ENCODE measurements at places on chromosomes 7 and 10. TPM values are rescaled to one million over a fixed set of nuclear protein-coding genes. Genes with fewer than 3 reads are reported as not detected.
A peak's percentile ranks its signal among the peaks of the same experiment; 100 is the strongest.

Gene CRHR2
- 0.23 TPM for total RNA-seq

Gene BAIAP2L1
- 38.3 TPM for total RNA-seq

Gene KIAA1549
- 11.6 TPM for total RNA-seq

Gene WDR86
- total RNA-seq = 59.1 TPM

Gene OR13A1
- total RNA-seq = not detected

GRCh38 chr7:91235211-91235832 is 28.9 kb upstream of the FZD1 start:
- no peak for DNase-seq
- no peak overlapping the region for H3K4me3 ChIP-seq
- no peaks in the 10 kb centered on the region for H3K36me3 ChIP-seq
- no peaks in the 10 kb centered on the region for H3K4me1 ChIP-seq

DNA sequence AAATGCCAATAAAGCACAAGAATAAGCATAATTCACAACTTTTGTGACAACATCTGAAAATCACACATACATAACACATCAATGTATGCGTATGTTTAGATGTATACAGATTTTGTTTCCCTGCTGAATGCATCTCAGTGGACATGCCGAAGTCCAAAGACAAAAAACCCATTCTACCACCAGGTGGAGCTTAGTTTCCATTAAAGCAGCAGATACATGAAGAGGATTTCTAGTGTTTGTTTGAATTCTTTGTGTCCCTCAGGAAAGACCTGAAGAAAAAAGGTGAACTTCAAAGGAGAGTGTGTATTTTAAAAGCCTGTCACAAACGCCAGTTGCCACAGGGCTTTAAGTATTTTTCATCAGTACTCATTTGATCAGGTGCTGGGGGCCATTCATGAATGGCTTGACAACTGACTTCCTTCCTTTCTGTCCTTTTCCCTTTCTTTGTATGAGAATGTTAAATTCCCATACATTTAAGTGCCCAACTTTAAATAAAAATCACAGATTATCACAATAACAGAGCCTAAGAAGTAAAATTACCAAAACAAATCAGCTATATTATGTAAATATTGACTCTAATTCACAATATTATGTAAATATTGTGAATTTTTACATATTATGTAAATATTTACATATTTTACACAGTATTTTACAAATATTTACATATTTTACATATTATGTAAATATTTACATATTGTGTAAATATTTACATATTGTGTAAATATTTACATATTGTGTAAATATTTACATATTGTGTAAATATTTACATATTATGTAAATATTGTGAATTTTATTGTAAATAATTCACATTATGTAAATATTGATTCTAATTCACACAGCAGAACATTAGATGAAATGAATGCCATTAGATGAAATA is 343.0 kb downstream of the CRPPA start:
- H3K27ac ChIP-seq = no peak overlapping the region
- no peaks in the 10 kb centered on the region for H3K36me3 ChIP-seq
- no peaks in the 10 kb centered on the region for H3K27me3 ChIP-seq
- peak; percentile 78 for DNase-seq
- H3K4me1 ChIP-seq = 0 out of 2 replicates have a peak, but pooled peaks cover 8% of the 10 kb centered on the region

- H3K4me1 ChIP-seq = no peaks in the 10 kb centered on the region
- no peaks in the 10 kb centered on the region for H3K36me3 ChIP-seq
- no peaks in the 10 kb centered on the region for H3K27me3 ChIP-seq
Observed at GRCh38 chr7:36090976-36091873, 61.8 kb upstream of the EEPD1 start.

GRCh38 chr7:79683185-79683890 is 229.9 kb upstream of the MAGI2 start:
- no peak for DNase-seq
- no peaks in the 10 kb centered on the region for H3K4me1 ChIP-seq
- no peak overlapping the region for H3K27ac ChIP-seq
- no peaks in the 10 kb centered on the region for H3K27me3 ChIP-seq

DNA sequence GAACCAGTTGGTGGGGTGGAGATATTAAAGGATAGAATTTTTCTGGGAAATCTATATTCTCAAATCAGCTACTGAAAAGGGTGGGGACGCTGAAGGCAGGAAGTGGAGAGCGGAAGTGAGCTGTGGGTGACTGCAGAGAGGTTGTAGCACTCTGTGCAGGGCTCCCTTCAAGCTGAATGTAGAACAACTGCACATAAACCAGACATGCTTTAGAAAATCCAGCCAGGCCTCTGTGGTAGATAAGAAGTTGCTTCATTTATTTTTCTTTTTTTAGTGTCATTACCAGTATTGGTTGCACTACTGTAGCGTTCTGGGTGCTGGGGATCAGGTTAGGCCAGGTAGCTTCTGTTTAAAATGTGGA is 127.8 kb downstream of the CELF2 start:
- no peak for DNase-seq
- H3K36me3 ChIP-seq = no peaks in the 10 kb centered on the region
- peaks cover 62% of the 10 kb centered on the region for H3K4me1 ChIP-seq
- peak overlapping the region; percentile 85 for H3K27ac ChIP-seq
- H3K4me3 ChIP-seq = no peak overlapping the region

GRCh38 chr7:70479153-70480021 is 652.6 kb upstream of the GALNT17 start:
- H3K4me3 ChIP-seq = no peak overlapping the region
- no peaks in the 10 kb centered on the region for H3K36me3 ChIP-seq
- H3K27me3 ChIP-seq = no peaks in the 10 kb centered on the region
- no peak overlapping the region for H3K27ac ChIP-seq
- 0 out of 2 replicates have a peak, but pooled peaks cover 3% of the 10 kb centered on the region for H3K4me1 ChIP-seq

DNA sequence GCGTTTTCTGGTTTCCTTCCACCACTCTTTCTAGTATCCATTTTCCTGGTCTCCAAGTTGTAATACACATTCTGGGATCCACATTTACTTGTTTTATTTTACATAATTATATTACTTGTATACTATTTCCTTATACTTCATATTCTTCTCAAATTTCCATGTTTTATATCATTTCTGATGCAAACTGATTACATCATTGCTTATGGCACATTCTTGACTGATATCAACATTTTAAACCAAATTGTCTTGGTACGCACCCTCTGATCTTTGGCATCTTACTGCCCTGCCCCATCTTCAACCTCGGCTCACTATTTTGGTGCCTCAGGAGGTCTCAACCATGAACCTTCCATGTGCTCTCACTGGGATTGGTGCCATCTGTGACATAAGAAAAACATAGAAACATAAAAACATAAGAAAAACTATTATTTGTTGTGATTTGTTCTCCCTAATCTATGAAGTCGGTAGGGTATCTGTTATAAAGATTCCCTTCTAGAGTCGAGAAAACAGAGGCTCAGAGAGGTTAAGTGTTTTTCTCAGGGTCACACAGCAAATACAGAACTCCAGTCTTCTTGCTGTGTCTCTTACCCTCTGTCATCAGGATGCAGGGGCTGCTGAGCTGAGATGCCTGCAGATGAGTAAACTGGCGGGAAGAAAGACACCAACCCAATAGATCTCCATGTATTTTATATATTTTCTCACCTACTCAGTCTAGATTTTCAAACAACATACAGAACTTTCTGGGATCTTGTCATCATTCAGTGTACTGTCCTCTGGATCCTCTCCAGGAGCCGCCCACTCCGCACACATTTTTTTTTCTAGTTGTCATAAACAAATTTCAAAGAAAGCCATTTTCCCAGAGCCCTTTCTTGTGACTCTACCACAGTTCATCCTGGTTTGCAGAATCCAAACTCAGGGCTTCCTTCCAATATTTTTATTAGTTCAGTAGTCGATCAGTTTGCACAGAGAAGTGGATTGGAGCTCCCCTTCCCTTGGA is 79.5 kb downstream of the PARP12 start:
- no peak for DNase-seq
- H3K4me3 ChIP-seq = no peak overlapping the region
- no peak overlapping the region for H3K27ac ChIP-seq
- no peaks in the 10 kb centered on the region for H3K27me3 ChIP-seq
- no peaks in the 10 kb centered on the region for H3K36me3 ChIP-seq
